CD4-positive, alpha-beta T cell treated with Interleukin-1 beta for 1 hour (primary cell): ENCODE measurements at places on chromosomes 13 and 19.
A peak's percentile ranks its signal among the peaks of the same experiment; 100 is the strongest.

DNA sequence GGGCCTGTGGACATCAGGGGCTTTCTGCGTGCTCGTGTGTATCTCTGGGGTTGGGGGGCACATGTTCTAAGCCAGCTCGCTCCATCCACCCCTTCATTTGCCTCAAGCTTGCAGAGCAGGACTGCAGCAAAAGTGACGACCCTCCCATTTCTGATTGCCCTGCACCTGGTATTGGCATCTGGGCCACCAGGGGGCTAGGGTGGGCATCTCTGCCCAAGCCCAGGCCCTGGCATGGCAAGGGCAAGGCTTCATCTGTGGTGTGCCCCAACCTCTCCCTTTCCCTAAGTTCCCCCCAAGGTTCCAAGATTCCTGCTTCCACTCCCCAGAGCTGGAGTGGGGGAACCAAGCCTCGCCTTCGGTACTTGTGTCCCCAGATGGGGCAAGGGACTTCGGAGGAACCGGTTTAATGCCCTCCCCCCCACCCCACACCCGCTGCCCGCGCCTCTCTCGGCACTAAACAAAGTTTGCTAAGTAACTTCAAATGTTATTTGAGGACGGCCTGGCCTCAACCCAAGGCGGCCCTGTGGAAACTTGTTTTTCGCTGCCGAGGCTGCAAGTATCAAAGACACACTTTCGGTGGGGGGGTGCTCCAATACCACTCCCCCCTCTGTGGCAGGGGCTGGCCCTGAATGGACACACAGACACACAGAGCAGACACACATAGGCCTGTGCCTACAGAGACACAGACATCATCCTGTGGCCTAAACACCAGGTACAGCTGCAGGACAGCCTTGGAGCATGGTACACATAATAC, 12.2 kb downstream of the NFIX start:
- no peak for DNase-seq

DNA sequence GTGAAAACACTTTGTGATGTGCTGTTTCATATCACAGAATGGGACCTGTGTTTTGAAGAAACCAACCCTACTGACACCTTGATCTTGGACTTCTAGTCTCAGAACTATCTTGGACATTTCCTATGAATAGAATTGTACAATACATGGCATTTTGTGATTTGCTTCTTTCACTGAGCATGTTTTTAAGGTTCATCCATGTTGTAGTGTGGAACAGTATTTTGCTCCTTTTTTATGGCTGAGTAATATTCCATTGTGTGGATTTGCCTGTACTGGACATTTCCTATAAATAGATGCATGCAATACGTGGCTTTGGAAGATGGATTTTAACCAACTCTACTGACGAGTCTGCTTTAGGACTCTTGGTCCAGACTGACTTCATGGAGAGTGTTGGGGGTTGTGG, 46.8 kb downstream of the VAV1 start:
- no peak for DNase-seq

DNA sequence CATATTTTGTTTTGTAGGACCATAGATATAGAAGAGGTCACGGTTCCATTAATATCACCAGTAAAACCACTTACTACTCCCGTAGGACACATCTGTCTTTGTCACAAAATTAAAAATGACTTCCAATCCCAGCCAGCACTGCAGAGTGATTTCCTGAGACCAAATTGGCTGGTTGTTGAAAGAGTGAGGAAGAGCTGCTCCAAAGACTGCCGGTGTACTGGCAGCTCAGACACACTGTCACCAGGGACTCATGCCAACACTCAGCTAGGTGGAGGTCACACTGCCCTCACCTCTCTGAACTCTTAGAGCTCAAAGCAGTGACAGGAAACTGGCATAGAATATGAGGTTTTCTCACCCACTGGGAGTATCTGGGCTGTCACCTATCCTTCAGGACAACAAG, 52.1 kb downstream of the FLT1 start:
- no peak for DNase-seq

DNA sequence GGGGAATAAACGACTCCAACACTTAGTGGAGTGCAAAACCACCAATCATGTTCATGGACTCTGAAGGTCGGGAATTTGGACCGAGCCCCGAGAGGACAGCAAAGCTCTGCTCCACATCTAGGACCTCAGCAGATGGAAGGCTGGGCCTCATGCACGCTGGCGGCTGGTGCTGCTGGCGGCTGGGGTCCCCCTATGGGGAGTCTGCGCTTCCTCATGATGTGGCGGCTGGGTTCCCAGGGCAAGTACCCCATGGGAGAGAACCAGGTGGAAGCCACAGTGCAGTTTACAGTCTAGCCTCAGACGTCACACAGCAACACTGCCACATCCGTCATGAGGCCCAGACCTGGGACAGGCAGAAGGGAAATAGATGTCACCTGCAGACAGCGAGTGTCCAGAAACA, 13.2 kb downstream of the PEPD start:
- no peak for DNase-seq

DNA sequence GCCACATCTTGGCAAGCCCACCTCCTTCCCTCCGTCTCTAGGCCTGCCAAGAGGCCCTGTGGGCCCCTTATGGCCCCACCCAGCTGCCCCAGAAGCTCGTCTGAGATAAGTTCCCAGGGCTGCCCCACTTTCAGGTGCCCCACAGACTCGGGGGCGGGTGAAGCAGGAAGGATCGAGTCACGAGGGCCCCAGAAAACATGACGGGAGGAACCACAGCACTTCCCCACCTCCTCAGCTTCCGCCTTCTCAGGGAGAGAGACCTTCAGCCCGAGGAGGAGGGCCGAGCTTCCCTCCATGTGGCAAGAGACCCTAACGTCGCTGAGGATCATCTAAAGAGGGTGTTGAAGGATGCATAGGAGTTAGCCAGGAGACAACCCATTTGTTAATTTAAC, 4.5 kb upstream of the IL12RB1 start:
- peak; percentile 87 for DNase-seq

- DNase-seq = no peak
Measured at GRCh38 chr19:16676101-16676798, 15.3 kb downstream of the TMEM38A start.

GRCh38 chr19:5953680-5954213, 24.2 kb downstream of the RANBP3 start:
- DNase-seq = peak; percentile 29

DNA sequence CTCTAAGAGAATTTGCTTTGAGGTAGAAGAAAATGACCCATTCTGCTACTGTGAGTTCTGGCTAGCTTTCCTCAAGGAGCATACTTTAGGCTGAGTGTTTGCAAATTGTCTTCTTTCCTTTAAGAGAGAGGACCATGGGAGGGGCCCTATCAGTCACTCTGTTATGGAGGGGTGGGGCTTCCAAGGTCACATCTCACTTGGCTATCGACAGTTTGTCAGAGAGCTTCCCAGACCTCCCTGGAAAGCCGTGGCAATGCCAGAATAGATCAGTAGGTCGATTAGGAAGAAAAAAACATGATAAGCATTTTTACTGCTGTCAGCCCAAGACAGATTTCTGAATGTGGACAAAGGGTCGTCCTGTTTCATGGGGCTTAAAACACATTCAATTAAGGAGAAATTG, 93.3 kb downstream of the OXGR1 start:
- DNase-seq = no peak

DNA sequence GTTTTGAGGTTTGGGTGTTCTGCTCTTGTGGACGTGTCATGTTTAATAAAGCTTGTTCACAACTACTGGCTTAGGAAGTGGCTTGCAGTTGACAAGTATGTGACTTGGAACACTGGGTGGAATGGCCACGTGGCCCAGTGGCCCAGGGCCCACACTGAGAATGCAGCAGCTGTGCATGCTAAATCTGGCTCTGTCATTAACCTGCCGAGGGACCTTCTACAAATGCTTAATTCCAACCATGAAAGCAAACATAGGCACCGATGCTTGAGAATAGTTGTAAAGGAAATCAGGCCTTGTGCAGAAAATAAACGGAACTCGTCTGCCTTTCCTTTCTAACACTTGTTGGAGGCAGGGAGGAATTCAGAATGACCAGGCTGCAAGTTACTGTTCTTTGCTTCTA, 11.6 kb upstream of the CLDN10 start:
- DNase-seq = no peak

GRCh38 chr19:35828692-35829301, 16.2 kb upstream of the PRODH2 start:
- DNase-seq = peak; percentile 33

GRCh38 chr13:90287521-90287920, 1060.0 kb upstream of the MIR17HG start:
- DNase-seq = no peak

GRCh38 chr19:45496349-45496953, 396 bp downstream of the RTN2 start:
- peak; percentile 49 for DNase-seq

GRCh38 chr19:45584332-45585157, at the start of gene OPA3:
Gene OPA3, minus strand, starts transcription at chr19:45584802. Its CDS starts 38 bp downstream, at chr19:45584764.
- peak; percentile 99 for DNase-seq

- no peak for DNase-seq
Measured at GRCh38 chr13:41284512-41285288, 21.3 kb upstream of the MTRF1 start.

DNA sequence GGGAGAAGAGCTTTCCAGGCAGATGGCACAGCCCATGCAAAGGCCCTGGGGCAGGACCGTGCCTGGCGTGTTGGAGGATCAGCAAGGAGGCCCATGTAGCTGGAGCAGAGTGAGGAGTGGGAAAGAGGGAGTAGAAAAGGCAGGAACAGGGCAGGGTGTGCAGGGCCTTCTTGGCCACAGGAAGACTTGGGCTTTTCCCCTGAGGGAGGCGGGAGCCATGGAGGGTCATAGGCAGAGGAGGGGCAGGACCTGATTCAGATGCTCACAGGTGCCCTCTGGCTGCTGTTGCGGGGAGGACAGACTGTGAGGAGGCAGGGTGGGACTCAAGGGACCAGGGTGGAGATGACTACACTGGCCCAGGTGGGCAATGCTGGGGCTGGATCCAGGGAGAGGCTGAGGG, 13.8 kb upstream of the PTPRS start:
- no peak for DNase-seq

- no peak for DNase-seq
Measured at GRCh38 chr13:61135583-61135982, 280.1 kb downstream of the PCDH20 start.

DNA sequence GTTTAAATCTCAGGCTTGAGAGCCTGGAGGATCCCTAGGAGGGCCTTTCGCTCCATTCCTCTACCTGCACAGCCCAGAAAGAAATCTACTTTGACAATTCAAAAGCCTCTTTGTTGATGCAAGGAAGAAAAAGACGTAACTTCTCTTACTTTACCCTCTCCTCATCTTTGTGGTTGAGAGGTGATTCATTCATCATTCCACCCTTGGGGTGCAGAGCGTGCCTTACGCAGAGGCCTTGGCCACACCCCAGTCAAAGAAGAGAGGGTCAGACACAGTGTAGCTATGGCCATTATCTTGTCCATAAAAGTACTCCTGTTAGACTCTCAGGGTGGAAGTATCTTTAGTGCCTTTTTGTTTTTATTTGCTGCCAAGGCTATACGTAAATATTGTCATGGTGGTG, 184.0 kb downstream of the IRS2 start:
- DNase-seq = no peak

- peak; percentile 61 for DNase-seq
Measured at GRCh38 chr19:40716031-40716481, 630 bp downstream of the COQ8B start.

GRCh38 chr13:99662678-99663077, 161.4 kb downstream of the TM9SF2 start:
- DNase-seq = no peak

GRCh38 chr13:74869846-74870245, 612.1 kb downstream of the TBC1D4 start:
- DNase-seq = no peak

DNA sequence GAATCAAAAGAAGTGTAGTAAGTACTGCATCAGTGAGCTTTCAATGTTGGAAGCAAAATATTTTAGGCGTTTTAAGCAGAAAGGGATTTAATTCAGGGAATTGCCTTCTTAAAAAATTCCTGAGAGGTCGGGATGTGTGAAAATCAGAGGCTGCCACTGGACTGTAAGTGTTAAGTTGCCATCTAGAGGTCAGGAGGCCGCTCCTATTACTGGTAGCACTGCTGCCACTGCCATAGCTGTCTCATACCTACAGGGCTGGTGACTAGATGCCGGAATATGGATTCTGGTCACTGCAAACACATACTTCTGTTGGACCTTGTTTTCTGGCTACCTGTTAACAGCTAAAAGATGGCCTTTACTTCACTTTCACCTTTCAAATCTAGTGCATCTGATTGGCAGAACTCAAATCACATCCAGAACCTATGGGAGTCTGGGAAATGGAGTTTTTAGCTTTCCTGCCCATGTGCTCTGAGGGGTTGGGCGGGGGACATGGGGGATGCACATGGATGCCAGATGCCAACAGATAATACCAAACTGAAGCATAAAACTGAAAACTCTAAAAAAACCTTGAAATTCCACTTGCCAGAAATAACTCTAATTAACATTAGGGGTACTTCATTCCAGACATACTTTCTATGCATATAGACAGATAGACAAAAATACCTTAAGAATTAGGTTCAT, 29.8 kb downstream of the DGKH start:
- no peak for DNase-seq

GRCh38 chr19:52786078-52786463, 520 bp downstream of the ZNF600 start:
- DNase-seq = no peak

GRCh38 chr19:29535214-29535831, 9.5 kb downstream of the VSTM2B start:
- DNase-seq = no peak

DNA sequence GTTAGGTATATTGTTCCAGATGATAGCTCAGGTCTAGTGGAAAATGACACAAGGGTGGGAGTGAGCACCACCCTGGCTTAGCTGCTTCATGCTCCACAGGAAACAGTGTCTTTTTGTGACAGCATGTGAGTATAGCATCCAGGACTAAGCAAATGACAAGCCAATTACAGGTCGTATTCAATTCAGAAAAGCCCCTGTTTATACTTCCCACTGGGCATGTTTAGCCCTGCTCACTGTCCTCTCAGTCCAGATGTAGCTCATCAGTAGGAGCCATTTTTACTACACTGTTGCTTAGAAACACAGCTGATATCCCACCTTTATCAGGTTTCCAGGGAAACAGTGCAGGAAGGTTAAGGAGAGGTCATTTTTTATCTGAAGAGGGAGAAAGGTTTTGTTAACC, 8.0 kb downstream of the ABHD13 start:
- no peak for DNase-seq

DNA sequence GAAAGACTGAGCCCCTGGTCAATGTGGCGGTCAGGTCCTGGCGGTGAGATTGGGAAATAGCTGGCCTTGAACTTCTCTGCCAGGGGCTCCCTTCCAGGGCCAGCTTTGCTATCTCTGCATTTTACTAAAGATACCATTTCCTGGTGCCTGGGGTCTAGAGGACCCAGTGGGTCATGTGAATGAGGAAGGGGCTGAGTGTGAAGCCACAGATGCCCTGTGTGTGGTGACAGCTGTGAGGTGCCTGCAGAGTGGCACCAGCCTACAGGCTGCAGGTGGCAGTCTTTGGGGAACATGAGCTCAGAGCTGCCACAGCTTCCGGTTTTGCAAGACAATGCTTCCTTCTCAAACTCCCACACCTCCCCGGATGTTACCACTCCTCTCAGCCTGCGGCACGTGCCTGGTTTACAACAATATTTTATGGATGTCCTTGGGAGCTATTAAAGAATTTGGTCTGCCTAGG, 5.2 kb upstream of the MLNR start:
- peak; percentile 49 for DNase-seq
